ENCODE measurements at places on chromosomes 4 and X. TPM values are rescaled to one million over a fixed set of nuclear protein-coding genes. Genes with fewer than 3 reads are reported as not detected.

DNA sequence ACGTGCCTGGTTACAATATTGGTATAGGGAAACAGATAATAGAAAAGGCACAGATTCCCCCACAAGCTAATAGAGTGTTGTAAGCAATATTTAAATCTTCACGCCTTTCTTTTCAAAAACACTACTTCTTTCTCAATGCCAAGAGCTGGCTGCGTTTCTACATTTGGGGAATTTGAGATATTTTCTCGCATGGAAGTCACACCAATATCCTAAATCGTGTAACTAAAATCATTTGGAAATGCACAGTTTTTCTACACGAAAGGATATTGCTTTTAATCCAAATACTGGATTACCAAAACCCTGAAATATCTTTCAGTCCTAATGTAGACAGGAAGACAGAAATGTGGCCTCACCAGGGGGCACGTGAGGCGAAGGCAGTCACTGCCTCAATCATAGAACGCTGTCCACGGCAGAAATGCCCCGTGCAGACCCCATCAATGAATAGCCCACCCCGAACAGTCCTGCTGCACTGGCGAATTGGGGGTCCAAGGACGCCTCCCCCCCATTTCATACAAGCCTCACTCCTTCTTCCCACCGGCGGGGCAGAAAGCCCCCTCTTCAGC, 106.6 kb downstream of the NSUN7 start:
- DNase-seq = no peak

MAGEA10 gene
- not detected for total RNA-seq

GRCh38 chrX:74230094-74230493, 73.9 kb upstream of the ZCCHC13 start:
- DNase-seq = no peak

CCDC120 gene
- 6.2 TPM for total RNA-seq

GRCh38 chrX:101028562-101028961, 23.3 kb downstream of the TRMT2B start:
- no peak for DNase-seq

LRIT3 gene
- total RNA-seq = 0.15 TPM
